Stimulated activated CD8-positive, alpha-beta memory T cell treated with anti-CD3 and anti-CD28 coated beads, Interleukin-4, amount 100 ng/mL, for 4 hours (primary cell): ENCODE measurements at places on chromosomes 3 and 15.

- no peak for DNase-seq
Measured at GRCh38 chr3:142863930-142864920, 24.7 kb downstream of the PCOLCE2 start.

- no peak for DNase-seq
Measured at GRCh38 chr3:76096036-76096435, 310.7 kb upstream of the ZNF717 start.

GRCh38 chr15:90248789-90249202, 560 bp upstream of the TTLL13 start:
- no peak for DNase-seq

DNA sequence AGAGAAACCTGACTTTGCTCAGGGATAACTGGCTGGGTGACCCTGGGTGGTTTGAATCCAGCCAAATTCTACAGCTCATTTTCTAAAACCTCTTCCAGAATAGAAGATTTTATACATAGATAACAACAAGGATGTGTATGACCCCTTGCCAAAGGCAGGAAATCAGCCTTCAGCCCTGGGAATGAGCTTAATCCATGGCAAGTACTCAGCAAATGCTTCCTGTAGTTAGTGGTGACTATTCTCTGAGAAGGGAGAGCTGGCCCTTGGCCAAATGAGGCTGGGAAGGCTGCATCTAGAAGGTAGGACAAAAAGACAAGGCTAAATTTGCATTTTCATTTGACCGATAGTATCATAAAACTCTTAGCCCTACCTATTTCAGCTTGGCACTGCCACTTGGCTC, 4.6 kb upstream of the HACD3 start:
- DNase-seq: no peak

DNA sequence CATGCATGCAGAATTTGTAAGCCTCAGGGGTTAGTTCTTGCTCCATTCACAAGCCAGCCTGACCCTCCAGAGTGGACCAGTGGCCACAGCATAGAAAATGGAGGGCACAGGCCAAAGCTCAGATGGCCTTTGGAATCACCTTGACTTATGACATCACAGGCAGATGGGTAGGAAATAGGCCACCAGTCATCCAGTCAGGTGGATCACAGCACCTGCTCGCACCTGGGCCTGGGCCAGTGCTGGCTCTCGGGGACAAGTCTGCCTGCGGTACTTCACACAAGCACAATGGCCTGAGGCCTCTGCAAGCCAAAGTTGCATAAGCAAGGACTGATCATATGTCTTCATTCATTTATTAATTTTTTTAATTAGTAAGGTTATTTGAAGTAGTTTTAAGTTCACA, 39.3 kb downstream of the PPCDC start:
- no peak for DNase-seq

- no peak for DNase-seq
Measured at GRCh38 chr3:153619268-153619667, 457.2 kb downstream of the RAP2B start.

DNA sequence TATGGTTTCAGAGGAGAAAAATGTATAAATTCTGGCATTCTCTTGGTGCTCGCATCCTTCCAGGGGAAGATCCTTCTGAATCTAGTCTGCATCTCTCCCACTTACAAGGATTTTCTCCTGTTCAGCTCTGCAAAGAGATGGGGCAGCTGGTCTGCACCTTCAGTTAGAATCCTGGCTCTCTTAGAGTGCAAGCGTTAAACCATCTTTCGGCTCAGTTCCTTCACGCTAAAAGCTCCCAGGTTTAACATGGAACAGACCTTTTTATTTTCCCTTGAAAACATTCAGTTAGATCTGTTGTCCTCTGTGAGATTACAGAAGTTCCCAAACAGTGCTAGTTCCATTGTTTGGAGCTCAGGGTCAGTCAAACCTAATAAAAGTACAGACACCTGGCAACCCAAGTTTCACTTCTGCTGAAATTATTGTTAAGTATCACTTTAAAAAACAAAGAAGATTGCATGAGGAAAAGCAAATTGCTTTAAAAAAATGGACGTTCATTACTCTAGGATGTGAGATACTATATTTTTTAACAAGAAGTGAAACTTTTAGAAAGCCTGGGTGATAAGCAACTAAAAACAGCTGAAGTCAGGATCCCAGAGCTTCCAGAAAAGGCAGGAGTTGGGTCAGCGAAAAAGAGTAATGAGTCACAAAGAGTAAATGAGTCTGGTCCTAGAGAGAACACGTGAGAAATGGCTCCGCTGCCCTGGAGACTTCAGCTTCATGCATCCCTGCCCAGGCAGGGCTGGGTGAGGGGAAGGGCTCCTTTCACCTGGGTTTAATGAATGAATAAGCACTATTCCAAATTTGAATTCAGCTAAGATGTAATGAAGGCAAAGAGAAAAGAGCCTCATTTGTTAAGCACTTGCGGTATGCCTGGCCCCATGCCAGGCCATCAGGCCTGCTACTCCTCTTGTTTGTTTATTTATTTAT, 63.3 kb downstream of the ABTB1 start:
- no peak for DNase-seq

- no peak for DNase-seq
Measured at GRCh38 chr3:153414982-153415381, 253.0 kb downstream of the RAP2B start.

GRCh38 chr3:29088579-29088978, 192.3 kb upstream of the RBMS3 start:
- no peak for DNase-seq

DNA sequence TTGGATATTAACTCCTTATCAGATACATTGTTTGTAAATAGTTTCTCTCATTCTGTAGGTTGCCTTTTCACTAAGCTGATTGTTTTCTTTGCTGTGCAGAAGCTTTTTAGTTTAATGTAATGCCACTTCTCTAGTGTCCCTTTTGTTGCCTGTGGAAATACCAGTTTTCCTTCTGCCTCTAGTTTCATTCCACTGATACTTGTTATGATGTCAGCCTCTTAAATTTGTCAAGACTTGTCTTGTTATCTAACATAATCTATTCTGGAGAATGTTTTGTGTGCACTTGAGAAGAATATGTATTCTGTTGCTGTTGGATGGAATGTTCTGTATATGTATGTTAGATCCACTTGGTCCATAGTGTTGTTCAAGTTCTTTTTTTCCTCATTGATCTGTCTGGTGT, 18.0 kb upstream of the CEP152 start:
- no peak for DNase-seq

- DNase-seq: no peak
Measured at GRCh38 chr15:66919421-66919820, 146.0 kb upstream of the SMAD3 start.

GRCh38 chr3:54951405-54951804, 23.5 kb upstream of the LRTM1 start:
- no peak for DNase-seq

GRCh38 chr3:9292516-9292915, 43.1 kb upstream of the SRGAP3 start:
- no peak for DNase-seq

GRCh38 chr15:34031987-34032760, 6.8 kb downstream of the AVEN start:
- DNase-seq: no peak

DNA sequence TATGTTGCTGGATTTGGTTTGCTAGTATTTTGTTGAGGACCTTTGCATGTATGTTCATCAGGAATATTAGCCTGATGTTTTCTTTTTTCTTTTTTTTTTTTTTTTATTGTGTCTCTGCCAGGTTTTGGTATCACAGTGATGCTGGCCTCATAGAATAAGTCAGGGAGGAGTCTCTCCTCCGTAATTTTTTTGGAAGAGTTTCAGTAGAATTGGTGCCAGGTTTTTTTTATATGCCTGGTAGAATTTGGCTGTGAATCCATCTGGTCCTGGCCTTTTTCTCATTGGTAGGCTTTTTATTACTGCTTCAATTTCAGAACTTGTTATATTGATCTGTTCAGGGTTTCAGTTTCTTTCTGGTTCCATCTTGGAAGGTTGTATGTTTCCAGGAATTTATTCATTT, 165.8 kb downstream of the VPS8 start:
- DNase-seq: no peak

DNA sequence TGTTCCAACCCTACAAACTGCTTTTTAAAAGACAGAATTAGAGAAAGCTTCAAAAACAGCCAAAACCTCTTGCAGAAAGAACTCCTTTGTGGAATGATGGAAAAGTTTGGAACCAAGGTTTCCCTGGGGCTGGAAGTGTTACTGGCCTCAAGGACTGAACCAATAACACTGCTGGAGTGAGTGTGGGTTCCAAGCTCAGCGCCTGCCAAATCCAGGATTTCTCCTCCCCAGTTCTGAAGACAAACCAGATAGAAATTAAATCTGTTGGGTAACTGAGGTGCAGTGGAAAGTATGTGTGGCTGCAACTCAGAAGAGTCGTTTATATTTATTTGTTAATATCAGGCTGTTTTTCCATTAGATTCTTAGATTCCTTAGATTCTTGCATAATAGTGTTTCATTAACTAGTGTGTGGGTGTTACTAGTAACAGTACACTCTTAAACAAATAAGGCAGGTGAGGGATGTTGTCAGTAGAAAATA, 66.5 kb upstream of the FNDC3B start:
- DNase-seq: no peak

- DNase-seq: no peak
Measured at GRCh38 chr3:64916937-64917336, 229.1 kb upstream of the ADAMTS9 start.

DNA sequence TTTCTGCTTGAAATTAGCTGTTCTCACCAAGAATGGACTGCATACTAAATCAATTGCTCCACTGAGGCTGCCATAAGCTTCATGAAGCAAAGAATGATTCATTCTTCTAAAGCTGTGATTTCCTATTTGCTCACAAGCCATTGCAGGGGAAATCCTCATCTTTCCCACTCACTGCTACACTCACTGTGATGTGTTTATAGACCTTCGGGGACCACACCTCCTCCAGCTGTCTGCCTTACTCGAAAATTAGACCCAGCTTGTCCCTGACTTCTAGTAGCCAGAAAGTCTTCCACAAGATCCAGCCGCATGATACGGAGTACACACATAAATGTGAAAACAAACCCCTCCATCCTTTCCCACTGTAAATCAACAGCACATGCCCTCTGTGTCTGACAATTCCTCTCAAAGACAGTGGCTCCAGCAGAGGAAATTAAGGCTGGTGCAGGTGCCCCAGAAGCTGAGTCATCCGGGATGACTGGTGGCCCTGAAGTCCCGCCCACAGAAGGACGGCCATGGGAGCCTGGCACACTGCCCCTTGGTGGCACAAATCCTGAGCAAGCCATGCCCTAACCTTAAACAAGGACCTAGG, 172.0 kb downstream of the STT3B start:
- no peak for DNase-seq

DNA sequence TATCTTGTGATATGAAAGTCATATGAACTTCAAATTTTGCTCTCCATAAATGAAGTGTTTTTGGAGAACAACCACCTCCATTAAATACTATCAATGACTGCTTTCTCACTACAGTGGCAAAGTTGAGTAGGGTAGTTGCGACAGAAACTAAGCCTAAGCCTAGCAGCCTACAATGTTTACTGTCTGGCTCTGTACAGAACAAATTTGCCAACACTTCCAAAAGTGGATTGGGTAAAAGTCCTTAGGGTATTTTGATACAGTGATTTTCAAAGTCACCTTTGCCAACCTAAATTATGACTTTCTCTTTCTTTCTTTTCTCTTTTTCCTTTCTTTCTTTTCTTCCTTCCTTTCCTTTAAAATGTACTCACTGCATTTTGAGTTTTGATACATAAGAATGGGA, 142.6 kb downstream of the PLCL2 start:
- no peak for DNase-seq

- no peak for DNase-seq
Measured at GRCh38 chr3:127610105-127610504, 11.9 kb downstream of the MCM2 start.
